ENCODE measurements at places on chromosomes 3 and 15.

DNA sequence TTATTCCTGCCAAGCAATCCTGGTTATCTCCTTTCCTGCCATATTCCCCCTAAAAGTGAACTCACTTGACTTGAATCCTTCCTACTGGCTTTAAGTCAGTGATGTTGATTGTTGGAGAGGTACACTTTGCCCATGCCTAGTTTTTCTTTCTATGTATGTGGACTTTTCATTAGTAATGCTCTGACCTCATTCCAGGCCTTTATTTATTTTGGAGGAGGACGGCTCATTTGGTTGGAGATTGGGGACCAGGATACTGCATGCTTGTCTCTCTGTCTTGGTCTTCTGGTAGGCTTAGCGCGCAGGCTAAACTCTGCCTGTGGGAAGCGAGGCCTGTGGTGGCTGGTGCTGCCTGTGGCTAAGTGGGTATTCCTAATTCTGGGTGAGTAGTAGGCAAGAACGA is 29.1 kb upstream of the MTMR10 start:
- DNase-seq: no peak

DNA sequence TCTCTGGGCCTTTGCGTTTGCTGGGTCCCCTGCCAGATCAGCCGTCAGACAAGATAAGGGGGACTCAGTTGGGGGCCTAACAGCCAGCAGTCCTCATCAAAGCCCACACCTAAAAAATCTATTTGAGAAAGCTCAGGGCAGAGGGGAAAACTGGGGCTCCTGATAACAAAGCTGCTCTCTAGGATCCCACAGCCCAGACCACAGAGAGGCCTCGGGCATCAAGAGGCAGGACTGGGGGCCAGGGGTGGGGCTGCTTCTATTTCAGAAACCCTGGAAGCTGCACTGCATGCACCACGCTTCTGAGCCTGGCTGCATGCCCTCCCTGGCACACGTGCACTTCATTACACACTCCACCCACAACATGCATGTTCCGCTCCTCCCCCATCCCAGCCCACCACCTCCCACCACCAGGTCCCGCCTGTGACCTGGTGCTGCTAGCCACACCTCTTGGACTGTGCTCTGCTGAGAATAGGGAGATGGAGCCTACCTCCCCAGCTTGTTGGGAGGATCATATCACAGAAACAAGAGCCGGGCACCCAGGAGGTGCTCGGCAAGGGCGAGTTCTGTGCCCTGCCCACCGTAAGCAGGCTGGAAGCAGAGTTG is 26.6 kb downstream of the FBLN2 start:
- no peak for DNase-seq

DNA sequence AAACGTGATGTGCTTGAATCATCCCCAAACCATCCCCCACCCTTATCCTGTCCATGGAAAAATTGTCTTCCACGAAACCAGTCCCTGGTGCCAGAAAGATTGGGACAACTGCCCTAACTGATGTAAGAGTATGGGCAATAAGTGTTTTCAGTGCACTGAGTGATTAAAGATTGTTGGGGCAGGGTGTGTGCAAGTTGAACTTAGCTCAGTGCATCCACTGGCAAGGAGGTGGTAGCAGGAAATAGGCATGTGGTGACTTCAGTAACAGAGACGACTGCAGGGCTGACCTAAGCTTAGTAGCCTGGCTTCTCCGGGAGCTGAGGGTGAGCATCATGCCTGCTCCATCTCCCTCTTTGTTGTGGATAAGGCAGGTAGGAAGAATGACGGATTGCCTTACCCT is 27.5 kb downstream of the PAQR9 start:
- no peak for DNase-seq

DNA sequence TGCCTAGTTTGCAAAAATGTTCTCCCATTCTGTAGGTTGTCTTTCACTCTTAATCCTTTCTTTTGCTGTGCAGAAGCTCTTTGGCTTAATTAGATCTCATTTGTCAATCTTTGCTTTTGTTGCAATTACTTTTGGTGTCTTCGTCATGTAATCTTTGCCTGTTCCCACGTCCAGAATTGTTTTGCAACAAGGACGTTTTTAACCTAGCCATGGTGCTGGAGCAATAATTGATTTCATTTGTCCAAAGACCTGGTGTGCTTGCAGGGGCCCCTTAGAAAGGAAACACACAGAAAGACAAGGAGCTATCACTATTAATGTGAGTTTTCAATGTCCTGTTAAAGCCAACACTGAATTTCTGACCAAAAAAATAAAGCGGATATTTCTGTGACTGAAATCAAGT is 89.1 kb upstream of the GALNT15 start:
- no peak for DNase-seq

Measured in EL (cell line).